ENCODE measurements at places on chromosomes 5 and 9.
A peak's percentile ranks its signal among the peaks of the same experiment; 100 is the strongest.

- no peak for DNase-seq
These were observed 13.0 kb upstream of the ASS1 start for GRCh38 chr9:130431536-130432303.

GRCh38 chr9:84297162-84297821 is 43.3 kb downstream of the SLC28A3 start:
- DNase-seq: no peak

- no peak for DNase-seq
These were observed 14.5 kb upstream of the SPATA31E1 start for GRCh38 chr9:87868175-87868574.

DNA sequence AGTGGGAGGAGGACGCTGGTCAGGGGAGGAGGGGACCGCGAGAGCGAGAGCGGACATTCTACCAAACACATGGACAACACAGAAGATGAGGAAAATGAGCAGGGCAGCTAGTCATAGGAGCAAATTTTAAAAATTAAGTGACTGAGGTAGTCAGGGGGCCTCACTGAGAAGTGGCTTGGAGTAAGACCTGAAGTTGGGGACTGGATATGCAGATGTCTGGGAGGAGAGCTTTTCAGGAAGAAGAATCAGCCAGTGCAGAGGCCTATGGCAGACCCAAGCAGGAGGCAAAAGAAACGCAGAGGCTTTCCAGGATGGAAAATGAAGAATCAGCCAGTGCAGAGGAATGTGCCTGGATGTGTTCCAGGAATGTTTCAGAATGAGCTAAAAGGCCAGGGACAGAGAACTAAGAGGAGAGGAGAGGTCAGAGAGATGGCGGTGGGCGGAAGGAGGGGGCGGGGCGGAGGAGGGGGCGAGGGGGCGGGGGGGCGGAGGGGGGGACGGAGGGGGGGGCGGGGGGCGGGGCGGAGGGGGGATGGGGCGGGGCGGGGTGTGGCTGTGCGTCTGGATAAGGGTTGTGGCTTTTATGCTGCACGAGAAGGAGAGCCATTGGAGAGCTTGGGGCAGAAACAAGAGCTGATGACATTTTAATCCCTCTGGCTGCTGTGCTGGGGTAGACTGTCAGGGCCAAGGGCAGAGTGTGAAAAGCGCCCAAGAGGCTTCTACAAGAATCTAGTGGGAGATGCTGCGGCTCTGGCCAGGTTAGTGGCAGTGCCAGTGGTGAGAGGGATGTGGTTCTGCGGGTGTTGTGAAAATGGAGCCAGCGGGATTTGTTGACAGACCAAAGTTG is 129.6 kb downstream of the KCNIP1 start:
- DNase-seq: peak; percentile 60

DNA sequence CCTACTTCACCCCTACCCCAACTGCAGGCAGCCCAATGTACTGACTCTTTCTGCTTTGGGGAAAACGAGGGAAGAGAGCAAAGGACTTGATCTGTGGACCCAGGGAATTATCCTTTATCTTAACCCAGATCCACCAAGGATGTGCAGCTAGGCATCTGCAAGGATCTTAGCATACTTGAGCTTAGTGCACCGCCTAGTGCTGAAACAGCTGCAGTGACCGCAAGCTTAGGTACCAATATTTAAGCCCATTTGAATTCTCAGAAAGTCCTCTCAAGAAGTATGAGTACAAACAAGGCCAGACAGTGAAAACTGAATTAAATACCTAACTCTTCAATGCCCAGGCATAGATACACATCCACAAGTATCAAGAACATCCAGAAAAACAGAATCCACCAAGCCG is 576.7 kb upstream of the ADAMTS16 start:
- DNase-seq: no peak

- DNase-seq: no peak
These were observed 197.1 kb downstream of the CEMIP2 start for GRCh38 chr9:71571186-71571585.

- no peak for DNase-seq
These were observed 33.4 kb upstream of the PTGER4 start for GRCh38 chr5:40646266-40646665.

DNA sequence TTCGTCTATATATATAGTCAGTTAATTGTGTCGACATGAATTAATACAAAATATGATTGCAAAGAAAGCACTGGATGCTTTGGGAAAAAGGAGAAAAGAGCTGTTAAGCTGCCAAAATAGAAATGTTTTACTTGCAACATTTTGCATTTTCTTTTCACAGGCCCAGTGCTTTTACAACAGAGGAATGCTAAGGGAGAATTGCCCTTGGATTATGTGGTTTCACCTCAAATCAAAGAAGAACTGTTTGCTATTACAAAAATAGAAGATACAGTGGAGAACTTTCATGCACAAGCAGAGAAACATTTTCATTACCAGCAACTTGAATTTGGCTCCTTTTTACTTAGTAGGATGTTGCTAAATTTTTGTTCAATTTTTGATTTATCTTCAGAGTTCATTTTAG is 76.2 kb downstream of the SLF1 start:
- no peak for DNase-seq

DNA sequence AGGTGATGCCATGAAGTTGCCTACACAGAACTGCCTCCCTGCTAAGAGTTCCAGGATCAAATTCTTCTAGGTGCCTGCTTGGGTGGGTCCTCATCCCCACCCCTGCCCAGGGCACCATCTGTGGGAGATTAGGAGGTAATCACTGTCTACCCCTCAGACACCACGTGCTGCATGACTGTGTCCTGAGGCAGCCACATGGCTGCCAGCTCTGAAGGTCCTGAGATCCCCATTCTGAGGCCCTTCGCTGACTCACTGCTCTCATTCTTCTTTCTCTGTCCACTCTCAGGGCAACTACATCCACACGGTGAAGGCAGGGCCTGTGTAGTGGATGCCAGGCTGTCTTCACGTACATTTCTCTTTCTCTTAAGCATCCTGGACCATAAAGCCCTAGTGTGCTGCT is 222.9 kb upstream of the ANKRD55 start:
- no peak for DNase-seq

DNA sequence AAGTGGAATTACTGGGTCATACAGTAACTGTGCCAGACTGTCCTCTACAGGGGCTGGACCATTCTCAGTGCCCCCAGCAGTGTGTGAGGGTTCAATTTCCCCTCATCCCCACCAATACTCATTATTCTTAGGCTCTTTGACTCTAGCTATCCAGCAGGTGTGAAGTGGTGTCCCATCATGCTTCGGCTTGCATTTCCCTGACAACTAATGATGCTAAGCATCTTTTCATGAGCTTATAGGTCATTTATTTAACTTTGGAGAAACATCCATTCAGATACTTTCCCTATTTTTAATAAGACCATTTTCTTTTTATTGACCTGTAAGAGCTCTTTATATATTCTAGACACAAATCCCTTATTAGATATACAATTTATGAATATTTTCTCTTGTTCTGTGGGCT is 63.6 kb downstream of the ADAMTS2 start:
- DNase-seq: no peak

DNA sequence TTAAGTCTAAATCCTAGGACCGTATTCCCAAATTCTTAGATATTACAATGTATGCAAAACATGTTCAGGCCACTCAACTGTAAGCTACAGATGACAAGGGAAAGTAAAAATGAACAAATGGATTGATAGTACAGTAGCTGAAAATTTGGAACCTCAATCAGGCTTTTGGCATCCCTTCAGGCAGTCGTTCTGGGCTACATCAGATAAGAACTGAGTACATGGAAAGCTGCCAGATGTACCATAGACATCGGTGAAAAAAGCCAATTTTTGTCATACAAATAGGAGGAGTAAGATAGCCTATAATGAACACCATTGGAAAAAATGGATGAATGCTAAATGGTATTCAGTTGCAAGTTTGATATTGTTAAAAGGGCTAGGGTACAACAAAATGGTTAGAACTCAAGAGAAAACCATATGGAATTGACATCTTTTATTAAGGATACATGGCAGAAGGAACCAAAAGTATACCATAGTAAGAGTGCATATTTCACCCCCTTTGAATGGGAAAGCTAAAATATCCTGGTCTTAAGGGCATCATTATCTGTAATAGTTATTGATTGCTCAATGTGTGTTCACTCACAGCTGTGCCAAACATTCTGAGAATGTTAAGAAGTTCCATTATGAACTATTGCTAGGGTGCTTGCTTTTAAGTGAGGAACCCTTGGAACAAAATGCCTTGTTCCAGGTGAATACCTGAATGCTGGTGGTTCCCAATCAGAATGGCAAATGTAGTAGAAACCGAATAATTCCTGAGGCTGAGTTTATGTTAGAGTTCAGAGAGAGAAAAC is 86.4 kb downstream of the NR3C1 start:
- DNase-seq: no peak

- no peak for DNase-seq
These were observed 17.6 kb upstream of the NANS start for GRCh38 chr9:98038958-98039357.

DNA sequence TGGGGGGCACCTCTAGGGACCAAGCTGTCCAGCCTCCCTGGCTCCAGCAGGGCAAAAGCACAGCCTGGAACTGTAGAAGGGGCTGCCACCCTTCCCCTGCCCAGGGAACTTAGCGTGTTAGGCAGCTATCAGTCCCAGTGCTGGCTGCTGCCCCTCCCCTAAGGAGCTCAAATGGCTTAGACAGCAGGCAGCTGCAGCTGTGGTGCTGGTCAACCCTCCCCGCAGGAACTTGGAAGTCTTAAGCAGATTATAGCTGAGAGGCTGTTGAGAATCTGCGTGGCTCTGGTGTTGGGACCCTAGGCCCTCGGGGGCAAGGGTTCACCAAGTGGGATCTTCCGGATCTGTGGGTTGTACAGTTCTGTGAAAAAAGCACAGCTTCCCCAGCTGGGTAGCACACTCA is 536.5 kb upstream of the CDH10 start:
- DNase-seq: no peak

GRCh38 chr9:98450496-98450895 is 195.0 kb upstream of the TBC1D2 start:
- DNase-seq: no peak

- DNase-seq: no peak
These were observed 42.2 kb downstream of the LEAP2 start for GRCh38 chr5:132915681-132916080.

DNA sequence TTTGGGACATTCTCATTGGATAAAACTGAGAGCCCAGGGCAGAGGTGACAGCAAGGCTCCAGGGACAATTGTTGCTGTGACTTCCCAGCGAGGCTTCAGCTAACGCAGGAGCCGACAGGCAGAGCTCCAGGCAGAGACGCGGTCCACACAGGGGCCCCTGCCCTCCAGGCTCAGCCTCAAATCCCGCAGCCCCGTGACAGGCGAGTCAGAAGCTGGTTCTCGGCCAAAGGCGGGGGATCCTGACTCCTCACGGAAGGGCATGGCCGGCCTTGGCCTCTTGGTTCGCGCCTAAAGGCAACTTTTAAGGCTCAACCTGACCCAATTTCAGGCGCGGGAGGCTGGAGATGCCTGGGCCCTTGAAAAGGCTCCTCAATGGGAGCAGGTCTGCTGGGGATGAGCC is 21.3 kb downstream of the SLC12A7 start:
- DNase-seq: no peak

- DNase-seq: no peak
These were observed 3.5 kb downstream of the SPOUT1 start for GRCh38 chr9:128825923-128826700.

GRCh38 chr9:129732946-129733631 is 19.8 kb downstream of the PTGES start:
- DNase-seq: no peak

- DNase-seq: no peak
These were observed 42.4 kb downstream of the STX17 start for GRCh38 chr9:99948896-99949295.

GRCh38 chr5:126364206-126364902 is 58.9 kb upstream of the GRAMD2B start:
- no peak for DNase-seq

DNA sequence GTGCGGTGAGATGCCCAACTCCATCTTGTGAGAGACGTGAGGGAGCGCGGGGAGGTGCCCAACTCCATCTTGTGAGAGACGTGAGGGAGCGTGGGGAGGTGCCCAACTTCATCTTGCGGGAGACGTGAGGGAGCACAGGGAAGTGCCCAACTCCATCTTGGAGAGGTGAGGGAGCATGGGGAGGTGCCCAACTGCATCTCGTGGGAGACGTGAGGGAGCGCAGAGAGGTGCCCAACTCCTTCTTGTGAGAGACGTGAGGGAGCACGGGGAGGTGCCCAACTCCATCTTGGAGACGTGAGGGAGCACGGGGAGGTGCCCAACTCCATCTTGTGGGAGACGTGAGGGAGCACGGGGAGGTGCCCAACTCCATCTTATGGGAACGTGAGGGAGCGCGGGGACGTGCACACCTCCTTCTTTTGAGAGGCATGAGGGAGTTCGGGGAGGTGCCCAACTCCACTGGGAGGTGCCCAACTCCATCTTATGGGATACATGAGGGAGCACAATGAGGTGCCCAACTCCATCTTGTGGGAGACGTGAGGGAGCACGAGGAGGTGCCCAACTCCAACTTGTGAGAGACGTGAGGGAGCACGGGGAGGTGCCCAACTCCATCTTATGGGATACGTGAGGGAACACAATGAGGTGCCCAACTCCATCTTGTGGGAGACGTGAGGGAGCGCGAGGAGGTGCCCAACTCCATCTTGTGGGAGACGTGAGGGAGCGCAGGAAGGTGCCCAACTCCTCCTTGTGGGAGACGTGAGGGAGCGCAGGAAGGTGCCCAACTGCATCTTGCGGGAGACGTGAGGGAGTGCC is 235.4 kb downstream of the CACNA1B start:
- DNase-seq: peak; percentile 33

GRCh38 chr5:85049020-85049419 is 664.3 kb upstream of the EDIL3 start:
- no peak for DNase-seq

DNA sequence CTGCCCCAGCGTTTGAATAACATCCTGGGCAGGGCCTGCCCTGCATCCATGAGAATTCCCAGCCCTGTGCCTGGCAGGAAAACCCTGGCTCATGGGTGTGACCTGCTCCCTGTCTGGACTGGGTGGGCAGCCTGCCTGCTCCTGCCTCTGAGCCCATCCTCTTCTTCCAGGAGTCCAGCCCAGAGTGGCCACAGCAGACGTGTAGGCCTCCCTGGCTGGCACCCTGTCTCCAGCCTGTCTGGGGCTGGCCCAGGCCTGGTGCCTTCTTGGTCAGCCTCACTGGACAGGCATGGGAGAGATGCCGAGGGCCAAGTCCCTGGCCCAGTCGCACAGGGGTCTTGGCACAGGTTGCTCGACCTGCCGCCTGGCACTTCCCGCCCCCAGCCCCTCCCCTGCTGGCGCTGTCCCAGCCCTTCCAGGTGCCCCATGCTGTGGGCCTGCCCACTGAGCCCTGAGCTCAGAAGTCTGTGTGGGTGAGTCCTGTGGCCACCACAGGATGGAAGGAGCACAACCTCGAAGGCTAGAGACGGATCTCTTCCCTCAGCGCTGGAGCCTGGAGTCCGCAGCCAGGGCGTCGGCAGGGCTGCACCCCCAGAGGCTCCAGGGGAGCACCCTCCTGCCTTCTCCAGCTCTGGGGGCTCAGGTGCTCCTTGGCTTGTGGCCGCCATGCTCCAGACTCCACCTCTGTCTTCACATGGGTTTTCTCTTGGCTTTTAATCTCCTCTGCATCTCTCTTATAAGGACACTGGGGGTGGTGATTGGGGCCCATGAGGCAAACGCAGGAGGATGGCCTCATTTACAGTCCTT is 11.8 kb upstream of the COL5A1 start:
- DNase-seq: peak; percentile 42

- DNase-seq: no peak
These were observed 112.3 kb downstream of the SMARCA2 start for GRCh38 chr9:2127486-2127885.
